ENCODE measurements at places on chromosomes 6 and 20.

DNA sequence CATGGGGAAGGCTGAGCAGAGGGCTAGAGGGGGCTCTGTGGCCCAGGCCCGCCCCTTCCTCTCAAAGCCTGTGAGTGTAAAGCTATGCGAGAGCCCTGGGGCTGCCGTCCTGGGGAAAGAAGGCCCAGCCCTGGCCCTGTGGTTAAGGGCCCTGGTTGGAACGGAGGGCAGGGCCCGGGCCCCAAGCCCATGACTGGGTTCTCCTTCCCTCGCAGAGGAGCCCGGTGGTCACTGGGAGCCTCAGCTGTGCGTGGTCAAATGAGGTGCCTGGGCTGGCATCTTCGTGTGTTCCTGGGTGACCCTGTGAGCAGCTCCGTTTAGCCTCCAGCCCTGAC is 56.0 kb downstream of the SMOC2 start:
- no peak overlapping the region for H3K27ac ChIP-seq
- H3K27me3 ChIP-seq, result no peaks in the 10 kb centered on the region
- H3K4me1 ChIP-seq, result no peaks in the 10 kb centered on the region

DNA sequence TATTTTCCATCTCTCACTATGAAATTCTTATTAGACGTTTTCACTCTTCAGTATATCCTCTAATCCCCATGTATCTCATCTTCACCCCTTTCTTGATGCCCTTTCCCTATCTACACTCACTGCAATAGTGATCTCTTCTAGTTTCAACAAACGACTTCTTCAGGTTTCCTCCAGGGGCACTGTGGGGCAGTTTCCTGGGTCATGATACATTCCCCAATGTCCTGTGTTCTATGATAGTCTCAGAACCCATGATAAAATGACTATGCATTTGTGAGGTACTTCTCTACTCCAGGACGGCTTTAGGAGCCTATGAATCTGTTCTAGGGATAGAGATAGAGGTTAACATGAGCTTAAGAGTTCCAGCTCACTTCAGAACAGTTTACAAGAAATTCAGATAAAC is 183.3 kb downstream of the FOXC1 start:
- no peak overlapping the region for H3K4me3 ChIP-seq
- no peak overlapping the region for H3K27ac ChIP-seq
- peaks cover 5% of the 10 kb centered on the region for H3K4me1 ChIP-seq

DNA sequence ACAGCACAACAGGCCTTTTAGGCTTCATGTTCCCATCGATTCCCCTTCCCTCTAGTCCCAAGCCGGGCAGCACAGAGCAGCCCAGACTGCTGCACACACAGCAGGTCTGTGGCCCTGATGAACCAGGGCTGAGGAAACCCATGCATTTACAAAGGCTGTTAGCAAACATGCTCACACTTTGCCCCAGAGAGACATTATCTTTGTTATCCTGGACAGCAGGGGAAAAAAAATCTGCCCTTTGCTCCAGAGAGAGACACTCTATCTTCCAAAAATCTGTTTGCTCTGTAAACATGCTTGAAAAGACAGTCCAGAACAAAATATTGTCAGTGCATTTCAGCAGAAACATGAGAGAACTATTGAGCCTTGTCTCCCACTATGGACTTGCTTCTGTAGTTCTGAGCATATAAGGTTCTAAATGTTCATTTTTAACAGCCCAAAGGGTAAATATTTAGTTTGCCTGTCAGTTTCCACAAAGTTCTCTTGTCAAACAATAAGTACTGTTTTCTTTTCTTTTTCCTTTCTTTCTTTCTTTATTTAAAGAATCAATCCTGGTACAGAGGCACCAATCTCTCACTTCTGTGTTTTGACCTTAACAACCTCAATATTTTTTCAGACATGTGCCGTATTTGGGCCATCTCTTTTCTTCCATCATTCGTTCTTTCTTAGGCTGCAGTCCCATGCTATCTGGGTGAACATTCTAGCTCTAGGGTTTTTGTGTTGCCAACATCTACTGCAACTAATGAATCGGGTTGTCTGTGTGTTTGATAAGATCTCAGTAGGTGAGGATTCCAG is 468.0 kb downstream of the EPM2A start:
- DNase-seq, result no peak
- H3K27ac ChIP-seq, result no peak overlapping the region
- H3K4me1 ChIP-seq, result no peaks in the 10 kb centered on the region

- H3K27ac ChIP-seq, result no peak overlapping the region
- H3K36me3 ChIP-seq, result no peaks in the 10 kb centered on the region
- no peak overlapping the region for H3K4me3 ChIP-seq
- no peaks in the 10 kb centered on the region for H3K4me1 ChIP-seq
- no peaks in the 10 kb centered on the region for H3K27me3 ChIP-seq
- DNase-seq, result no peak
Measured at GRCh38 chr6:164308339-164308738, 893.8 kb downstream of the QKI start.

- H3K27me3 ChIP-seq, result no peaks in the 10 kb centered on the region
- no peaks in the 10 kb centered on the region for H3K36me3 ChIP-seq
- H3K27ac ChIP-seq, result no peak overlapping the region
- H3K4me1 ChIP-seq, result no peaks in the 10 kb centered on the region
- H3K4me3 ChIP-seq, result no peak overlapping the region
- no peak for DNase-seq
Measured at GRCh38 chr6:92559611-92560010, 859.7 kb downstream of the EPHA7 start.

DNA sequence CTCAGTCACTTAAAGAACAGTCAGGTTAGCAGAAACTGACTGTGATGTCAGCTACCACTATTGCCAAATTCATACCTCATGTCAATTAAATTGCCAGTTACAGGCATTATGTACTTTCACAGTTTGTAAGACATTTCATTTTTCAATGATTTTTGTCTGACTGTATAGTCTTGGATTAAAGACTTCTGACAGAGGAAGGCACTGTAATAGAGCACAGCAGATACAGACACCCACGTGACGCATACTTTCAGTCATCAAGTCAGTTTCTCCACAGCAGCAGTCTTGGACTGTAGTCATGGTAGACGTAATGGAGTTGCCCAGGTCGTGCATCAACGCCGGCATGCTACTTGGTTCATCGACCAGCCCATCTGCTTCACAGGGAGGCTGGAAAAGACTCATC is 29.5 kb upstream of the ELOVL5 start:
- H3K4me3 ChIP-seq, result no peak overlapping the region
- H3K27ac ChIP-seq, result no peak overlapping the region
- no peaks in the 10 kb centered on the region for H3K27me3 ChIP-seq
- no peak for DNase-seq

DNA sequence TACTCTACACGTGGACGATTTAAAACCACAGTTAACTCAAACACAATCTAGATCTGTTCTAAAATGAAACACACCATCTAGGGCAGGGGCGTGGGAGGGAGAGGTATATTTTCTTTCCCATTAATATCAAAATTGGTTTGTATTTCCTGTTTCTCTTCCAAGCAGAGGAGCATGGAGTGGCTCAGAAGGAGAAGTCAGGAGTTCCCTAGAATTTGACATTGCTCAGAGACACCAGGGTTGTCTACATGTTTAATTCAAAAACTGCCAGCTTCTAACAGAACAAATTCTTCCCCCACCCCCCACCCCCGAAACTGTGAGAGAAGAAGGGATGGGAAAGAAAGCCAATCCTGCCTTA is 2.3 kb downstream of the PREX1 start:
- H3K36me3 ChIP-seq, result no peaks in the 10 kb centered on the region
- H3K27me3 ChIP-seq, result no peaks in the 10 kb centered on the region
- H3K27ac ChIP-seq, result no peak overlapping the region
- DNase-seq, result no peak

GRCh38 chr6:12270551-12271230 is 19.5 kb upstream of the EDN1 start:
- no peaks in the 10 kb centered on the region for H3K4me1 ChIP-seq
- no peak overlapping the region for H3K4me3 ChIP-seq
- no peaks in the 10 kb centered on the region for H3K36me3 ChIP-seq
- H3K27ac ChIP-seq, result no peak overlapping the region

DNA sequence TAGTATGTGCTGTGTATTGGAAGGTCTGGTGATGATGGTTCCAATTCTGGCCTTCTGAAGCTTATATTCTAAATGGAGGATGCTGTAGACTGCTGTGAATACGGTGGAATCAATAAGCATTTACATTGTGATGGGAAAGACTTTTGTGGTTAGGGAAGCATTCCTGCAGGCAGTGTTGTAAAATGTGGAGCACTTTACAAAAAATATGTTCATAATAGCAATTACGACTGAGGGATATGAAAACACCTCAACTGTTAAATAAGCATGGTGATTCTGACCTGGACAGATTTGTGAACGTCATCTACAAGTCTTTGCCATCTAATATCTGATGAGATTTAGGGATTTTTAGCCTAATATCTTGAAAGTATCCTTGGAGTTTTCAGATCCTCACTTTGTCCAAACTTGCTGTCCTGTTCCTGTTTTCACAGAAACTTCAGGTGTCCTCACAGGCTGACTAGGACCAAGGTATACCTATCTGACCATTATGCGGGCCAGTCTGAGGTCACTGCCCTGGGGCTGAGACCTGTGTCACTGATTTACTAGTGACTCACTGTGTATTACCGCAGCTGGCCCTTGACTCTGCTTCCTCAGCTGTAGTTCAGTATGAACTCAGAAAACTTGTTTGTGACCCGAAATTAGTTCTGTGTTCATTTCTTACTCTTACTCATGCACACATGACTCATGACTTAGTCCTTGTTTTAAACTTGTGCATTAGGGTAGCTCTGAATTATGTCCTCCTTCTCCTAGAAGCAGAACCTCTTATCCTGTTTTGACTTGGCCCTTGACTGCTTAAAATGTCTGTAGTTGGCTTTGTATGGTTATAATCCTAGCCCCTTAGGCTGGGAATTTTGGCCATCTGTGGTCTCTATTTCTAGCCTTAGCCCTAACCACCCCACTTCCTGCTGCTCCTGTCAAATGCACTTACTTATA is 343.0 kb downstream of the CDKAL1 start:
- H3K36me3 ChIP-seq, result no peaks in the 10 kb centered on the region
- H3K4me3 ChIP-seq, result no peak overlapping the region
- DNase-seq, result no peak
- H3K27ac ChIP-seq, result peak overlapping the region; percentile 80

DNA sequence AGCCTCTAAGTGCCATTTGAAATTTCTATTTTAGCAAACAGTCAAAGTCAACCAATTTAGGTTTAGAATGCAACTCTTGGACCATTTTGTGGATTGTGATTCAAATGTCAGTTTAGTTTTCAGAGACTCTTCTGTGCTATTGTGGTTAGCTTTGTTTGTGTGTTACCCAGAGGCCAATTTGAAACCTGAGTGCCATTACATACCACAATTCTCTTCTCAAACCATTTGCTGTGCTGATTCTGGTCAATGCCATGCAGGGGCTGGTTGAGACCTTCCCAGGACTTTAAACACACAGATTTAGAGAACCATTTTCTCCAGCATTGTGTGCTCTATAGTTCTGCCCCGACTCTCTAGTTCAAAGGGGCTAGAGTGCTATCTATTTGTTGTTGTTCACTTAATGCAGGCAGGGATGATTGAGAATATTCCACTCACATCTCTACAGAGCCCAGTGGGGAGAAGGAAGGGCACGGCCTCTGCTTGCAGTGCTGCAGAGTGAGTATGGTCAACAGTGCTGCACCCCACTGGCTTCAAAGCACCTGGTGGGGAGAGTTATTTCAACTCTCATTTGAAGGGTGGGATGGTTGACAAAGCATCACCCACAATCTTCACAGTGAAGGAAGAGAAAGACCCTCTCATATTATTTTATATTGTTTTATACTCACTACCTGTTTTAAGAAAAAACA is 738.2 kb downstream of the COL12A1 start:
- no peak for DNase-seq
- H3K27ac ChIP-seq, result no peak overlapping the region
- no peaks in the 10 kb centered on the region for H3K27me3 ChIP-seq
- no peaks in the 10 kb centered on the region for H3K36me3 ChIP-seq
- H3K4me3 ChIP-seq, result no peak overlapping the region

DNA sequence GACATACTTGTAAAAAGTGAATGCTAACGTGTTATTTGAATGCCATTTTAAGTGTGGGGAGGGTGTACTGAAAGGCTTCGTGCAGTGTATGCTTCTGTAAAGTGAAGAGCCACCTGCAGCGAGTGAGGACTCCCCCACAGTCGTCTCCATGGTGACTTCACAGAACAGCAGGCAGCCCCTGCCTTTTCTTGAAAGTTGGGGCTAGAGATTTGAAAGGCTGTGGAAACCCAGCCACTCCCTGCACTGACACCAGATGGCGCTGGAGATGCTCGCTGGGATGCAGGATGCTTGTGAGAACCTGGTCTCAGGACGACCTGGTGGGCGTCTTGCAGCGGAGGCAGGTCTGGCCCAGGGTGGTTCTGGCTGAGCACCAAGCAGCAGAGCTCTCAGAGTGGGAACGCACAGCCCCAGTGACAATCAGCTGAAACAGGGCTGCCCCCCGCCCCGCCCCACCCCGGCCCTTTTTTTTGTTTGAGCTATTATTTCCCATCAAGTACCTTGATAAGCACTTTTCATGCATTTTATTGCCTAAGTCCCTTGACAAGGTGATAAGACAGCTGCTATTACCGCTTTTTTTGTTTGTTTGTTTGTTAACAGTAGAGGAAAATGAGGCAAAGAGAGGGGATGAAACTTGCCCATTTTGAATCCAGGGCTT is 150.3 kb downstream of the SYCP2 start:
- DNase-seq, result no peak
- H3K27me3 ChIP-seq, result no peaks in the 10 kb centered on the region
- H3K4me1 ChIP-seq, result no peaks in the 10 kb centered on the region
- H3K4me3 ChIP-seq, result no peak overlapping the region
- H3K27ac ChIP-seq, result no peak overlapping the region

- H3K27me3 ChIP-seq, result no peaks in the 10 kb centered on the region
- peaks cover 4% of the 10 kb centered on the region for H3K4me1 ChIP-seq
- DNase-seq, result peak; percentile 75
- H3K27ac ChIP-seq, result no peak overlapping the region
- no peaks in the 10 kb centered on the region for H3K36me3 ChIP-seq
Measured at GRCh38 chr6:45445749-45446549, 68.2 kb upstream of the SUPT3H start.

DNA sequence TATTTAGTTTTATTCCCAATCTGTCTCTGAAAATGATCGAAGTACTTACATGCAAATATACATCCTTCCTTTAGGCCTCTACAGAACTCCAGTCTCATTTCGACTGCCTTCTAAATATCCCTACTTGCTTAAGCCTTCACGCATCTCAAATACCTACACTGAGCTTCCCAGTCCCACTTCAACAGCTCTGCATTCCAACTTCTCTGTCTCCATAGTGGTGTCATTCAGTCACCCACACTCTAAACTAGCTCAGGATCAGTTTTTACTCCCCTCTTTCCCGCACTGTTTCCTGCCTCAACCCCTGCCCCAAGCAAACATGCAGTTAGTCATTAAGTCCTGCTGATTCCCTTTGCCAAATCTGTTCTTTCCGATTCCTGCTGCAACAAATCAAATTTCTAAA is 91.8 kb upstream of the PREP start:
- no peaks in the 10 kb centered on the region for H3K36me3 ChIP-seq
- no peaks in the 10 kb centered on the region for H3K4me1 ChIP-seq
- H3K4me3 ChIP-seq, result no peak overlapping the region
- no peak overlapping the region for H3K27ac ChIP-seq
- H3K27me3 ChIP-seq, result no peaks in the 10 kb centered on the region
- no peak for DNase-seq

- H3K27me3 ChIP-seq, result no peaks in the 10 kb centered on the region
- peak; percentile 47 for DNase-seq
- no peaks in the 10 kb centered on the region for H3K36me3 ChIP-seq
- no peak overlapping the region for H3K27ac ChIP-seq
- no peaks in the 10 kb centered on the region for H3K4me1 ChIP-seq
Measured at GRCh38 chr20:32449057-32449889, 91.1 kb downstream of the ASXL1 start.
